ENCODE measurements at places on chromosomes 1 and 21.

DNA sequence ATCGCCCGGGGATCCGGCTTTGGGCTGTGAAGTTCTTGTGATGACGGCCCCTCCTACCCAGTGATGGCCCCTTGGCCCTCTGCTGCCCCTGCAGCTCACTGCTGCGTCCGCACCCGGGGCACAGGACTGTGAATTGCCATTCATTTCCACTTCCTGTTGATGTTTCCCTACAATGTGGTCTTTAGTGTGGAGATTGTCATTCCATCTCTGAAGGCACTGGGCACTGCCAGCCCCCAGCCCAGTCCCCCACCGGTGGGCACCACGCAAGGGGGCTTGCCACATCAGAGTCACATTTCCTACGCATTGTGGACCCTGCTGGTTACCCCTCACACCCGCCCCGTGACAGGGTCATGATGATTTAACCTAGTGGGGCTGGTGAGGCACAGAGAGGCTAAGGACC is 2.5 kb upstream of the MX2 start:
- no peak for DNase-seq

- no peak for DNase-seq
Observed at GRCh38 chr1:174920093-174920492, 79.7 kb upstream of the CACYBP start.

- DNase-seq: no peak
Observed at GRCh38 chr1:147504801-147505311, 36.4 kb upstream of the BCL9 start.

DNA sequence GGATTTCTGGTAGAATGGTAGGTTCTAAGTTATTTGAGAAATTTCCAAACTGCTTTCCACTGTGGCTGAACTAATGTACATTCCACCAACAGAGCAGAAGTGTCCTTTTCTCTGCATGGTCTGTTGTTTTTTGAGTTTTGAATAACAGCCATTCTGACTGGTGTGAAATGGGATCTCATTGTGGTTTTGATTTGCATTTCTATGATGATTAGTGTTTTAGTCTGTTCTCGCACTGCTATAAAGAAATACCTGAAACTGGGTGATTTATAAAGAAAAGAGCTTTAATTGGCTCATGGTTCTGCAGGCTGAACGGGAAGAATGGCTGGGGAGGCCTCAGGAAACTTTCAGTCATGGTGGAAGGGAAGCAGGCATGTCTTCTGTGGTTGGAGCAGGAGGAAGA is 80.3 kb downstream of the SDCCAG8 start:
- DNase-seq: no peak

DNA sequence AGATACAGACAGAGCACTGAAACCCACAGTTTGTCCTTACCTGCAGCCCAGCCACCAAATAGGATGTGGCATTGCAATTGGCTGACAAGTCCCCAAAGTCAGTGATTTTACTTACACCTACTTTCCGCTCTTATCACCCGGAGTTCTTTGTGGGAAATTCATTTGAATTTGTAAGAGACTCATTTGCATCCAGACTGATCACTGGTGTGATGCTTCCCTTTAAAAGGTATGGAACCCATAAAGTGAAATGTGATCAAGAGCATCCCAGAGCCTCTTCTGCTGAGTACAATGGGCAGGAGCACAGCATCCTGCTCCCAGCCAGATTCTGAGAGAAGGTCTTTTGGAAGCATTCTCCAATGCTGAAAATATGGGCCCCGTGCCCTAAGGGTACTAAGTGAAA is 161.4 kb downstream of the DAB1 start:
- DNase-seq: no peak

GRCh38 chr1:208164609-208165008 is 79.6 kb downstream of the PLXNA2 start:
- DNase-seq: peak; percentile 25

DNA sequence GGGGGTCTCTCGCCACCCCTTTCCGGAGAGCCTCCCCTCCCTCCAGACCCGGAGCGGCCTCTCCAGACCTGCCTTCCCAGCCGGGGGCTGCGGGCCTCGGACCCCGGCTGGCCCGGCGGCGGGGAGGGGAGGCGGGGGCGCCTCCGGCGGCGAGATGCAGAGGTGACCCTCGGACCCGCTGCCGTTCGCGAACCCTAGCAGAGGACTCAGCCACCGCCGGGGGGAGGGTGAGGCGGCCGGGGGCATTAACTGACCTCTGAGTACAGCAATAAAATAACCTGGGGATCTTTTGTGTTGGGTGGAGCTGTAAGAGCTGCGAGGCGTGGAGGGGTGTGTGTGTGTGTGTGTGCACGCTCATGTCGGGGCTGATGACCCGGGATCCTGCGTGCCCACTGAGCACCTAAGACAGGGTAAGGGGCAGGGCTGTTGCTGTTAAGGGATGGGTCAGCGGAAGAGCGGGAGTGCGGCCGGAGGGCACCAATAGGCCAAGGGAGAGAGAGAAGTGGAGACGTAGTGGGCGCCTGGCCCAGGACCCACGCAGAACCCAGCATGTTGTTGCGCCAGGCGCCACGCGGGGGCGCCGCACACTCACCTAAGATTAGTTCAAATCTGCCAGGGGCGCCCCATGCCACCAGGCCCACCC is 6.3 kb downstream of the HAPLN2 start:
- no peak for DNase-seq

DNA sequence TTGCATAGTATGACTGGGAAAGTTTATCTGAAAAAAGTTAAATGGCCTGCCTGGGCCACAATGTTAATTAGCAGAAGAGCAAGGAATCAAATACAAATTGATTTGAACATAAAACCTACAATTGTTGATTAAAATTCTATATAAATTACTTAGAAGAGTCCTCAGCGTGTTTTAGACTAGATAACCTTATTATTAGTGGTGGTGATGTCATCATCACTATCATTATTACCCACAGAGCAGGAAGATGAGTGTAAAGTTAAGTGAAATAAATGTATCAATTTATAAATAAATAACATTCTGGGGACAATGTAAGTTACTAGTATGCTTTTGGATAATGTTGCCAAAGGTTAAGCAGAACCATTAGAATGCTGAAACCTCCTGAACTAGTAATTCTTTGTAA is 46.1 kb downstream of the RBM11 start:
- no peak for DNase-seq

DNA sequence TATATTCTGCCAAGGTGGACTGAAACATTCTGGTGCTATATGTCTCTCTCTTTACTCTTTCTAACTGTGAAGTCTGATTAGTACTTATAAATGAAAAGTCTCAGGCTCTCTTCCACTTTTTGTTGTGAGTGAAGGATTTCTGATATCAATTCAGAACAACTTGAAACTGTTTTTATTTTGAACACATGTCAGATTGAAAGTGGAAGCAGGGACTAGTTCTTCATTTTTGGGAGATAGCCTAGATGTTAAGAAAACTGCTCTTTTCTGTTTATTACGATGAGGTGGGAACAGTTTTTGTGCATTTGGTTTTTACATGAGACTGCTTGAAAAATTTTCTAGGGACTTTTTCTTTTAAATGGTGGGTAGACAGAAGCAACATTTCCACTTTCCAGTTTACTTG is 14.5 kb upstream of the GBP3 start:
- DNase-seq: no peak
